ENCODE measurements at places on chromosomes 6 and 20.

- no peak for DNase-seq
Measured at GRCh38 chr6:16493802-16494201, 255.4 kb downstream of the GMPR start.

DNA sequence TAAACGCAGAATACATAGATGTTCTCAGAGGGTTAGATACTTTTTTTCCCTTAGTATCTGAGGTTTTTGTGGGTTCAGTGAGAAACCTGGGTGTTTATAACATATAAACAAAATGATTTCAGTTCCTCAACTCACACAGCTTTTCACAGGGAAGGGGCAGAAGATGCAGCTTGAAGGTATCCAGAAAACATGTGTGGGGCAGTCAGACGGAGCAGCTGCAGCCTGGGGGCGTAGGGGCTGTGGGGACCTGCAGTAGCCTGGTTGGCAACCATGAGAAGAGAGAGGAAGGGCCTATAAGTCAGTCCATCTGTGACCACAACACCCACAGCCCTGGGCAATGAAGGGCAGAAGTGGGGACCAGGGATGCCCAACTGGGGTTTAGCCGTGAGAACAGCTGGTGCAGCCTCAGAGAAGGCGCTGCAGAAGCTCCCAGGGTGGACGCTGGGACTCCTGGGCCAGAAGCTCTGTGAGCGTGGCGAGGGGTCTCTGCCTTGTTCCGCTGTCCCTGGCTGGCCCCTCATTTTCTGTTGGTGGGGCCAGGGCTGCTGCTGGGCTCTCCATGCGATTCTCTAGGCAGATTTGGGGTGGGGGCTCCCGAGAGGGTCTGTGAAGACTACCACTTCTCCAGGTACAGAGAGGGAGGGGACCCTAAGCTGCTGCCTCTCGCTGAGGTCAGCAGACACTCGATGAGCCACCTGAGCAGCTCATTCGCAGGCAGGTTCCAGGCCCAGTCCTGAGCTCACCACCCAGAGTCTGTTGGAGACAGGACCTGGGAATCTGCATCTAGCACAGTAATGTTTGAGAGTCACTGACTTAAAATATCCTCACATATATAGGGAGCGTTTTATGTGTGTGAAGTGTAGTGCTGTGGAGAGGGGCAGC is 181.2 kb downstream of the ZDHHC14 start:
- no peak for DNase-seq

DNA sequence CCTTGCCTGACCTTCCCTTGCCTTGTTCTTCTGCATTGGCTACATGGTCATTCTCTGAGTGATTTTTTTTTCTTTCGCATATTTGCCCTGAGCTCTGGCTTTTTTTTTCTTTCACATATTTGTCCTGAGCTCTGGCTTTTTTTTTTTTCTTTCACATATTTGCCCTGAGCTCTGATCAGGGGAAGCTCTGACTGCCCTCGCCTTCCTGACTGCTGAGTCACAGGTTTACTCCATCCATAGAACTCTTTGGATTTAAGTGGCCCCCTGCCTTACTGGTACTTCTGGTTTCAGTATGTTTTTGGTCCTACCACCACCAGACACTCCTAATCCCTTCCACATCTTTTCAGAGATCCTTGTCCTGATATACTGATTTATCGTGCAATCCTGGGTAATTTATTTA is 201.1 kb downstream of the OGFRL1 start:
- DNase-seq: no peak

DNA sequence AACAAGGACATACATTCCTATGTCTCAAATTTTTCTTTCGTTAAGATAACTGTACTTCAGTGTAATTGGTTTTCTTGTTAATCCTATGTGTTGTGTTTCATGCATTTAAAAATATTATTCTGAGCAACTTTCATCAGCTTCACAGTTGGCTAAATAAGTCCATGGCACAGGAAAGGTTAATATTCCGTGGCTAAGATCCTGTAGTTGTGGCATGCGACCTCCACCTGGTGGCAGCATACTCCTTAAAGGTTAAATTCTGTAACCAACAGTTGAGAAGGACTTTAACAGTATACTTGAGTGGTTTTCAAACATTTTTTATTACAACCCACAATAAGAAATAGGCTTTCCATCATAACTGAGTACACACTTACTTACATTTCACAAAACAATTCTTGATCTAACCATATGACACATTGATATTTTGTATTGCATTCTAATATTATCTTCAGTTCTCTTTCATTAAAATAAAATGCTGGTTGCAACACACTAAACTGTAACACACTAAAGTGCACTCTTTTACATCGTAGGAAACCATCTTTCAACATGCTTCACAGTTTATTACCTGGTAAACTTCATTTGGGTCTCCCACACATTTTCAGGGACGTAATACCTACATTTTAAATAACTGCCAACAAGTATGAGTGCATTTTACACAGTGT is 118.3 kb downstream of the SLX4IP start:
- DNase-seq: no peak

- DNase-seq: no peak
Measured at GRCh38 chr6:54132587-54132986, 21.3 kb downstream of the MLIP start.

Measured in thoracic aorta (tissue), 2 donors.